ENCODE measurements at places on chromosomes 2 and 18.

GRCh38 chr18:73199151-73199550 is 331.4 kb upstream of the NETO1 start:
- no peak for DNase-seq

- DNase-seq: no peak
Measured at GRCh38 chr2:11416186-11416585, 49.8 kb downstream of the E2F6 start.

- no peak for DNase-seq
Measured at GRCh38 chr18:23945416-23946079, 69.0 kb upstream of the TTC39C start.

GRCh38 chr18:45008694-45009413 is 328.2 kb downstream of the SETBP1 start:
- no peak for DNase-seq

- no peak for DNase-seq
Measured at GRCh38 chr18:56825878-56826277, 174.7 kb downstream of the WDR7 start.

GRCh38 chr18:74945774-74946545 is 263.0 kb downstream of the PTGR3 start:
- no peak for DNase-seq

DNA sequence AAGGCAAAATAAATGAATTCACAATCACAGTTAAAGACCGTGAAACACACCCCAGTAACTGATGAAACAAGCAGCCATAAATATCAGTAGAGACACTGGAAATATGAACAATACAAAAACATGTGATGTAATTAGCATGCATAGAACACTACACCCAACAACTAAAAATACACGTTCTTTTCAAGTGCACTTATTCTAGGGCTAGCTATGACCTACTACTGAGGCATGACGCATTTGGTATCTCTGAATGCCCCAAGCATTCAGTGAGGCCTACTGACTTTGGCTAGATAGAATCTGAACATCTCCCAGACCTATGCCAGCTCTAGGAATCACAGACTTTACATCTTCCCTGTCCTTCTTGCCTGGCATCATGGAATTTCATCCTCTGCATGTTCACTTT is 450.0 kb upstream of the ID2 start:
- no peak for DNase-seq

- no peak for DNase-seq
Measured at GRCh38 chr18:4200399-4200798, 254.7 kb downstream of the DLGAP1 start.

DNA sequence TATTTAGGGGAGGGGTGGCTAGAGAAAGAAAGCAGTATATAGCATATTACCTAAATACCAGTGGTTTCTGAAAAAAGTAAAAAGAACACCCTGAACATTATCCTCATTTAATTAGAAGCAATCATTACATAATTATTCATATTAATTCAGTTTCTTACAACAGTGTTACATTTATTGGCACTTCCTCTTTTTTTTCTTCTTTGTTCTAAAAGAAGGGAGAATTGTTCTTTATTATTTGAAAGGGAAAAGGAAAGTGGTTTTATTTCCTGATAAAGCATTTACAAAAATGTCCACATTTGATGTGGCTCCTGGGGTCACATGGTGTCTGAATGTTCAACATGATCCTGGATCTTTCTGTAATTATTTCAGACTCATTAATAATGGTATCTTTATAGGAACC is 254.9 kb upstream of the ZEB2 start:
- no peak for DNase-seq

DNA sequence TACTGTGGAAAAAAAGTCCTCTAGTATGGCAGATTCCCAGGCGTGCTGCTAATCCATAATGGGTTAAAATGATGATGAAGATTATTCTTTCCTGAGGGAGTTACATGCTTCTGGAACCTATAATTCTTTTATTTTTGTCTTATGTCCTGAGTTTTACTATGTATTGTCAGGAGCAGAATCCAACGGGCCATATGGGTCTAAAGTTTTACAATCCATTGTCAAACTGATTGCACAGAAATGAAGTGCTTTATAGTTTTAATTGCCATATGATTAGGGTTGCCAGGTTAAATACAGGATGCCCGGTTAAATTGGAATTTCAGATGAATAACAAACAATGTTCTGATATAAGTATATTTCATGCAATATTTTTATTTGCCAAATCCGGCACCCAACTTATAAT is 100.9 kb upstream of the MAP3K20 start:
- DNase-seq: no peak

DNA sequence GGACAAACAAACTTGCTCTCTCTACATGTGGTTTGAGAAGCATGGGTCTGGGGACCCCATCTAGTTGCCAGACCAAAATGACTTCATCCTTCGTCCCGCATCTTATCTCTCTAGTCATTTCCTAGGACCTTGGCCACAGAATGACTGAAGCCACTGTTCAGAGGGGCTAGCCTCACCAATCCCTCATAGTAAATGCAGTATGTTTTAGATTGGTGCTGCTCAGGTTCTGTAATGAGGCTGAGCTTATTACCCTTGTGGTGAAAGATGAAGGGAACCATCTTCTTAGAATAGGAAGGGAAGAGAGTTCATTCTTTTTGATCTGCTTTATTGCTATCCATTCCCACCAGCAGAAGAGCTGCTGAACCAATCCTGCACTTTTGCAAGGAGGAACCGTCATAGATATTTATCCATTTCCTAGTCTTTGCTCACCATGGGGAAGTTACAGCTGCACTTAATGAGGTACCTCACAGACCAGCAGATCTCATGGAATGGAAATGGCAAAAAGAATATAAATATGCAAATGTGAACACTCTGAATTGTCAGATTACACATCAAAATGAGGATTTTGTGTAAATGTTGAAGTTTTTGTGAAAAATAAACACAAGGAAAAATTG is 436.7 kb downstream of the LPIN1 start:
- DNase-seq: no peak

DNA sequence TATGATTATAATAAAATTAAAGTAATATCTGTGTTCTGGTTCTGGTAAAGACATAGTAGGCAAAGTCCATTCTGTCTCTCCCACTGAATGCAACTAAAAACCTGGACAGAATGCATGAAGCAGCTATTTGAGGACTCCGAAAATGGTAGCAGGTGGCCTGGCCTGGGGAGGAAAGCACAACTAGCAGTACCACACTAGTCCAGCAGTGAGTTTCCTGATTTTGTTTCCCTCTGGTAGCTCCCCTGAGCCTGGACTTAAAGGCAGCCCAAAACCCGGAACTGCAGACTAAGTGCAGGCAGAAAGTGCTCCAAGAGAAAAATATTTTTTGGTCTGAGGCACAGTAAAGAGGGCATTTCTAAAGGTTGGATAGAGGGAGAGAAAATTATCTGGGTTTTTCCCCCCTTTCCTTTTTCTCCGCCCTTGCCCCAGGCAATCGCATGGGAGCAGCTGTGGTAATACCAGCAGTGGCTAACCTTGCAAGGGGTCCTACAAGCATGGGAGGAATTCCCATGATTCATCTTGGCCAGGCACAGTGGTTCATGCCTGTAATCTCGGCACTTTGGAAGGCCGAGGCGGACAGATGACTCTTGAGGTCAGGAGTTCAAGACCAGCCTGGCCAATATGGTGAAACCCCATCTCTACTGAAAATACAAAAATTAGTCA is 32.3 kb downstream of the ASXL2 start:
- no peak for DNase-seq

- DNase-seq: no peak
Measured at GRCh38 chr2:88857951-88858411, 166.5 kb downstream of the RPIA start.

GRCh38 chr2:120384486-120385354 is 38.8 kb downstream of the INHBB start:
- no peak for DNase-seq

- no peak for DNase-seq
Measured at GRCh38 chr2:176747506-176747905, 465.1 kb upstream of the HNRNPA3 start.

GRCh38 chr2:231810905-231811304 is 24.7 kb downstream of the COPS7B start:
- DNase-seq: no peak

GRCh38 chr2:176291335-176291734 is 22.1 kb downstream of the MTX2 start:
- DNase-seq: no peak

GRCh38 chr18:9422816-9423519 is 52.3 kb upstream of the RALBP1 start:
- no peak for DNase-seq

DNA sequence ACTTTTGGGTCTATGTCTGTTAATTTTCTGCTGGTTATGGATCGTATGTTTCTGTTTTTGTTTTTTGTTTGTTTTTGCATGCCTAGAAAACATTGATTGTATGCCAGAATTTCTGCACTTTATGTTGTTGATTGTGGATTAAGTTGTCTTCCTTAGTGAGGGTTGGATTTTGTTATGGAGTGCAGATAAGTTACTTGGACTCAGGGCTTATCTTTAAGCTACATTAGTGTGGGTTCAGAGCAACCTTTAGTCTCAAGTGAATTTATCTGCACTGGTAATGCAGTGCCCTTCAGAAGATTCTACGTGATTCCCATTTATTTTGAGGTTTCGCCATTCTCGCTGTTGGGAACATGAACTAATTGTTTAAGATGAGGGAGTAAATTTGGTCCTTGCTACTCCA is 32.9 kb downstream of the UBR3 start:
- DNase-seq: no peak

DNA sequence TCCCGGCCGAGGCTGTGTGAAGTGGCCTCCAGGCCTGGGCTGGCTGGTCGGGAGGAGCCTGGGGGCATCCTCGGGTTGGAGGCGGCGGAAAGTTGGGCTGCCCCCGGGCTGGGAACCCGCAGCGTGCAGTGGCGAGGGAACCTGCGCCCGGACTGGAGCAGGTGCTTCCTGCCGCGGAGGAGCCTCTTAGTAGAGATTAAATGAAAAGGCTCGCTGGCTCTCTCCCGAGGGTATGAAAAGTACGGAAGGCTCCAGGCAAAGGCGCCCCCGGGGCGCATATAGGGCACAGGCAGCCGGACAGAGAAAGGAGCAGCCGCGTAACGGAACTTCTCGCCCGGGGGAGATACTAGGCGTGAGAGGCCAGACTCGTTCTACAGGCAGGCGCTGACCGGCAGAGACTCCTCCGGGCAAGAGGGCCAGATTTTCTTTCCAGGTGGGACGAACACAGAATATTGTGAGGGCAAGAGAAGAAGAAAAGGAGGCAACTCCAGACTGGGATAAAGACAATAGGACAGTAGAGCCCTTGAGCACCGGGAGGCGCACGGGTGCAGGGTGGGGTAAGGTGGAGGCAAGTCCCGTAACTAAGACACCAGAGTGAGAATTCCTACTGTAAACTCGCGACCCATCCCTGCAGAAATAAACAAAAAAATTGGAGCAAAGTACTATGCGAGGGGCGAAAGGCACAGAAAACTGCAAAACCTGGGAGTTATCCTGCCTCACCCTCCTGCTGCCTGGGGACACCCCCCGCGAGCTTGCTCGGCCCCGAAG is 816 bp downstream of the CDH2 start:
- no peak for DNase-seq

- no peak for DNase-seq
Measured at GRCh38 chr2:39266916-39267434, 23.2 kb upstream of the CDKL4 start.

DNA sequence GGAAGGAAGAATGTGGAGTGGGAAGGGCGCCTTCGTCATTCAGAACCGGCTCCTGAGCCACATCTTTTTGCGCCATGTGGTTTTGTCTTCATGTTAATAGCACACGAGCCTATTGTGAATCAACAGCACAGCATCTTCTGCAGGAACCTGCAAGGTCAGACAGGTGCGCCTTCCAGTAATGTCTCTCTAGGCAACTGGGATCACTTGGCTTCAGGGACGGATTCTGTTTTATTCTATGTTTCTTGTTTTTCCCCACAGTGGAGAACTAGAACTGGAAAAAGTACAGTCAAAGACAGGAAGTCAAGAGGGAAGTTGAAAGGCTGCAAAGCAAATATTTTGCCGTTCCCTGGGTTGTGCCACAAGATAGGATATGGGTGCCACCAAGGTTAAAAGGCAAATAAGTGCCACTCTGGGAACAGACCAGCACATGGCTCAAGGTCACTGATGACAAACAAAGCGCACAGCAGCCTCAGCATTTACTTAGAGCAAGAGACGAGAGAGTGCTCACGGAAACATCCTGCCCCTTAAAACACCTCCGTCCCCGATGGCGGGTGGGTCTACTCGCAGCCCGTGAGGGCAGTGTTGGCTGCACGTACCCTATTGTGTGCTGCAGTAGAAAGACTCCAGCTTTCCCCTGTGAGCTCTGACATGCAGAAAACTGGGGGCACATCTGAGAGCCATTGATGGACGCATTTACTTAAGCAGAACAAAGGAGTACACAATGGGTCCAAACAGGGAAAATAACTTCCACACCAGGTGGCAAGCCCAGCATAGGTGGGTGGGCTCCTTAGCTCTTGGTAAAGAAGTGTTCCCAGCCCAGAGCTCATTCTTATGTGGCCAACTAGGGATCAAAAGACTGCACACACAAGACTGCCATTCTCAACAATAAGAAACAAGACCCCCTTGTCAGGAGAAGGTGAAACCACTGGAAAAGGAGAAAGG is 107.2 kb upstream of the PARD3B start:
- no peak for DNase-seq

GRCh38 chr2:109352898-109353689 is 224.1 kb downstream of the SH3RF3 start:
- peak; percentile 56 for DNase-seq

GRCh38 chr2:133072837-133073694 is 403.1 kb upstream of the LYPD1 start:
- no peak for DNase-seq

DNA sequence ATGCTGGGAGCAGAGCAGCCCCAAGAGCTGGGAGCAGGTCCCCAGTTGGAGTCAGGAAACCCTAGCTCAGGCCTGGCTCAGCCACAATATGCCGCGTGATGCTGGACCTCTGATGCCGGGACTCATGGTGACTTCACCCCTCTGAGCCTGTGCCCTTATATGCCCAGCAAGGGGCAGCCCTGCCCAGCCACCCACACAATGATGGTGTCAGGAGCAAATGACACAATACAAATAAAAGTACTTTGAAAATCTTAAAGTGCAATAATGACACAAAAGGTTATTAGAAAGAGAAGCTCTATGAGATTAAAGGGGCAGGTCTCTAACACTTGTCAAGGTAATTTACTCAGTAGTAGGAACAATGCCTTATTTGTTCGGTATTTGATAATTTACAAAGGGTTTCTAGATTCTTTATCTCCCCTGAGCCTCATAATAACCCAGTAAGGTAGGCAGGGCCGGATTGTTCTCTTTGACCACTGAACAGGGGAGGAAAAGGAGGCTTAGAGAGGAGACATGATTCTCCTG is 18.3 kb upstream of the KIF3C start:
- no peak for DNase-seq
